ENCODE measurements at places on chromosomes 1 and 21.
A peak's percentile ranks its signal among the peaks of the same experiment; 100 is the strongest.

DNA sequence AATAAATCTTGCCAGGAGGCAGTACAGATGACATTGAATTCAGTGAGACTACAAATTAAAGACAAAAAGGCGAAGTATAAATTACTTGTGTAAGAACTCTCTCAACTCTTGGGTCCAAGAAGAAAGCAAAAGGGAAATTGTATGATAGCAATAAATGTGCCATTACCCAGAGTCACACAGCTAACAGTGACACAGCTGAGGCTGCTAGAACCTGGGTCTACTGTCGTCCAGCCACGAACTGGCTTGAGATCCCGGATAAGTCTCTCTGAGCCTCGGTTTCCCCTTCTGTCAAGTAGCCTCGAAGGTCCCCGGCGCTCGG lies 362 bp upstream of the ROR1 start:
- DNase-seq, result no peak

DNA sequence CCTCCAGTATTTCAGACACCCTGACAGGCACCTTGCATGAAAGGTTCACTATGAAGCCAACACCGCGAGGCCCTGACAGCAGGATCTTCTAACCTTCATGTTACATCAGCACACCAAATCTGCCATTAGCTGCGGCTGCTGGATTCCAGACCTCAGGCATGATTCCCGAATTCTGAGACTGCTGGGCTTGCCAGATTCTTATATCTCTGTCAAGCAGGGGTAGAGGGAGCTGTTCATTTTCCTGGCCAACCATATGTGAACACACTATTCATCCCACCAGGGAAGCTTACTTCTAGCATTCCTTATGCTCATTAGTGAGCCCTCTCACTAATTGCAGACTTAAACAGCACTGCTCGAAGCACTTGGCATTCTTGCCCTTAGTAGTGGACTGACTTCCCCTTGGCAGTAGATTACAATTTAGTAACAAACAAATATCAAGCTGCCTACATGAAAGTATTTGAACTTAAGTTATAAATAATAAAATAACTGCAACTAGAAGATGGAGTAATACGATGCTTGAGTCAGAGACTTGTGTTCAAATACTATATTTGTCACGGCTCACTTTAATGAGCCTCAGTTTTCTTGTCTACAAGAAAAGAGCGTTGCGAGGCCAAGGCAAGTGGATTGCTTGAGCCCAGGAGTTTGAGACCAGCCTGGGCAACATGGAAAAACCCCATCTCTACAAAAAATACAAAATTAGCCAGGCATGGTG lies 43.3 kb downstream of the NID1 start:
- peak; percentile 92 for DNase-seq

DNA sequence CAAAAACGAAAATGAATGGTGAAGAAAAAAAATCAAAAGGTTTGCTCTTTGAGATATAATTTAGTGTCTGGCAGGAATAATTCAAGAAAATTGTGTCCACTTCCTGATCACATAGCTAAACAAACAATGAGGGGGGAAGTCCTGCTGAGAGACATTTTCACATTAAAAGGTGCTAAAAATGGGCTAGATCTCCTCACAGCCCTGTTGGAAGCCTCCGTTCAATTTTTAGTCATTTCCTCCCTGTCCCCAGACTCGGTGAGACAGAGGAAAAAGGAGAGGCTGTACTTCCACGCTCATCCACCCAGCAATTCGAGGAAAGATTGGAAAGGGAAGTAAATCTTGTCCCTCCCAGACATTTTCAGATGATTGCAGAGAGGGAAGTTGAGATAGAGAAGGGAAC lies 103.7 kb downstream of the BARHL2 start:
- DNase-seq, result no peak

DNA sequence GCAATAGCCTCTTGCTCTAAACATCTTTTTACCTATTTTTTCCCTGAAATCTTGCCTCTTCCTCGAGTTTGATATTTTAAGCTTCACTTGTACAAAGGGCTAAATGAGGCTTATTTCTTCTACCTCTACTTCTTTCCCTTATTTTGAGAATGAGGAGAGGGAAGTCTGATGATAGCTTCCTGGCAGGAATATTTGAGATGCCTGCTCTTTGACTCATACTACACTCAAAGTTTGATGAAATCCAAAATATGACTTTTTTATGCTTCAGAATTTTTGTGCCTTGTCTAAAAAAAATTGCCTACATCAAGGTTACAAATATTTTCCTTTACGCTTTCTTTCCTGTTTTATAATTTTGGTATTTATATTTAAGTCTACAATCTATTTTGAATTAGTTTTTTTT lies 624.4 kb upstream of the PLXNA2 start:
- peak; percentile 19 for DNase-seq

DNA sequence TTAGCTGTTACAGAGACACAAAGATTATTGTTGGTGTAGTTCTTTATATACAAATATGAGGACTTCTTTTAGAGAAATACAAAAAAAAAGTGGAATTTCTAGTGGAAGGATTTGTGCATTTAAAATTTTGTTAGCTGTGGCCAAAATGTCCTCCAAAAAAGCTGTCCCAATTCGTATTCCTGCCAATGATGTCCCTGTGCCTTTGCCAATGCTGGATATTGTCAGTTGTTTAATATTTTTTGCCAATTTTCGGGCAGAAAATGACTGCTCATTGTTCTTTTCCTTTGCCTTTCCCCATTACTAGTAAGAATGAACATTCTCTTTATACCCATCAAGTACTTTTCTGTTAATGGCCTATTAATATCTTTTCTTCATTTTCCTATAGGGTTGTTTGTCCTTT lies 110.0 kb upstream of the HOOK1 start:
- no peak for DNase-seq

DNA sequence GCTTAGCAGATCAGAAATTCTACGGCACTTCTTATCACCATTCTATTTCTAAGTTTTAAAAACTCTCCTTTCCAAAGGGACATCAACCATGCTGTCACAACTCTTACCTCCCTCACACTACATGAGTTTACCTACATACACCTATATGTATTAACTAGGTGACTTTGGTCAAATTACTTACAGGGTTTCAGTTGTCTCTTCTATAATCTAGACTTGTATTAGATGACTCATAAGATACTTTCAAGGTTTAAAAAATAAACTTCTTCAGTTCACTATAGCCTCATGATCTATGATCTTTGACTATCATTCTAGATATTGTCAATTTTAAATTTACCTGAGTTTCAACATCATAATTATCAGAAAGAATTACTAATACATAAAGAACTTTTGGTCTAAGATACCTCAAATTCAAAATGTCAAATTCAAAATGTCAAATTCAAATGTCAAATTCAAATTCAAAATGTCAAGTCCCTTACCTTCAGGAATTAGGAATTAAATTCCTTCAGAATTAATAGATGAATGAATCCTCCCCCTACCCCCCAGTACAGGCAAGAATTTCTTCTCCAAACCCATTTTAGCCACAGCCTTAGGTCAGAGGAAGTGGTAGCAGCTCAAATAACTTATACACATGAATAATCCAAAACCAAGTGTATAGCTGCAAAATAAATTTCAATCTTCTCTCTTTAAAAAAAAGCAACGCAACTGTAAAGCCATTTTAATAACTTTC lies 31.1 kb downstream of the OTUD7B start:
- no peak for DNase-seq

GRCh38 chr21:34939673-34940331 lies 109.3 kb downstream of the RUNX1 start:
- no peak for DNase-seq

- DNase-seq, result no peak
These were observed 6.1 kb downstream of the GAS5 start for GRCh38 chr1:173861731-173862145.

DNA sequence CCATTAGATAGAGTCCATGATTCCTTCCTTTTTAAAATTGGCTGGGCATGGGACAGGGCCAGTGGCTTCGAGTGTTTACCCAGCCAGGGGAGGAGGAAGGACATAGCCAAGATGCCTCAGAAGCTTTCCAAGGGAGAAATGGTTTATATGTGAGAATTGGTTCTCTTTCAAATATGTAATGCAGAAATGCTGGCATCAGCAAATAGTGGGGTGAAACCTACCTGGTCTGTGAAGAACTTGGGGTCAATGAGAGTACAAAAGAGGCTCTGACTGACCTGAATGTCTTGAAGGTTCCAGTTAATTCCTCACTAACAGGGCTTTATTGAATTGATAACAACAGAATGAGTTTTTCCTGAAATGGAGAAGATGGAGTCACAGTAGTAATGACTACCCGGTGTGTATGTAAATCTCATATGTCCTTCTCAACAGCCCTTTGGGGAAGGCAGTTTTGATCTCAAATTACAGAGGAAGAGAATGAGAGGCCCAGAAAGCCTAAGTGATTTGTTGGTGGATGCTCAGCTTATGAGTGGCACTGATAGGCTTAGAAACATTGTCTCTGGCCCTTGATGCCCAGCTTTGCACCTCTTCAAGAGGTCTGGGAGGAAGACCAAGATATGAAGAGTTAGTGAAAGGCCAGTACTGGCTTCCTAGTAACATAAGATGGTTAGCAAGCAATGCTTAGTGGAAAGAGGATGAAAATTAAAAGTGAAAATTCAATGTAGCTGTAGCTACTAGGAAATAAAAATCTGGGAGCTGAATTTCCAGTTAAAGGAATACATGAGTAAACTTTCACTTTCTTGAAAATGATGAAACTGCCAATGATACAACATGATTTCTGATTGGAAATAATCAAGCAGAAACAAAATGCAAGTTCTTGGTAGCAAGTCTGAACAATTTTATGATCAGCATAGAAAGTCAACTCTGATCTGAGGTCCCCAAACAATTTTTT lies 2.7 kb downstream of the ATF3 start:
- DNase-seq, result peak; percentile 30

- DNase-seq, result no peak
These were observed 7.7 kb downstream of the GOLT1A start for GRCh38 chr1:204206121-204206520.
